HEK293T (cell line): ENCODE measurements at places on chromosomes 3 and 15.

- peak; percentile 42 for DNase-seq
Observed at GRCh38 chr3:133930341-133930933, 34.8 kb upstream of the RAB6B start.

DNA sequence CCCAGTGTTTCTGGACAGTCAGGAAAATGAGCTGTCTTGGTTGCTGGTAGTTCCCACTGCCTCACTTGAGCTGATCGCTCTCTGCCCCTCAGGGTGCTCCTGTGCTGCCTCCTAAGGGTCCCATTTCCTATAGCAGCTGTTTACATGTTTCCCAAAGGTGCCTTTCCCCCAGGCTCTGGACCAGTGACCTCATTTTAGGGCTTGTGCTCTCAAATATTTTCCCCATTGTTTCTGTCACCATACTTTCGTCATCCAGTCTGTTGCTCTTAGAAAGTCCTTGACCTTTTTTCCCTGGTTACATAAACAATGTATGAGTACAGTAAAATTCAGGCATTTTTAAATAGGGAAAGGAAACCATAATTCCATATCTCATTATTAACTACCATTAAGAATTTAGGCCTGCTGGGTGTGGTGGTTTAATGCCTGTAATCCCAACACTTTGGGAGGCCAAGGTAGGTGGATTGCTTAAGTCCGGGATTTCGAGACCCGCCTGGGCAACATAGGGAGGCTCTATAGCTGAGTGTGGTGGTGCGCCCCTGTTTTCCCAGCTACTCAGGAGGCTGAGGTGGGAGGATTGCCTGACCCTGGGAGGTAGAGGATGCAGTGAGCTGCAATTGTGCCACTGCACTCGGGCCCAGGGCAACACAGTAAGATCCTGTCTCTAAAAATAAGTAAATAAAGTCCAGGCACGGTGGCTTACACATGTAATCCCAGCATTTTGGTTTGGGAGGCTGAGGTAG lies 11.7 kb downstream of the RAD54L2 start:
- no peak for DNase-seq

GRCh38 chr3:140198242-140198641 lies 263.3 kb downstream of the CLSTN2 start:
- DNase-seq: no peak

GRCh38 chr3:74564560-74564959 lies 49.9 kb downstream of the CNTN3 start:
- DNase-seq: no peak

GRCh38 chr3:64828276-64828675 lies 140.5 kb upstream of the ADAMTS9 start:
- DNase-seq: no peak

- DNase-seq: no peak
Observed at GRCh38 chr3:26962492-26963360, 340.2 kb downstream of the LRRC3B start.

DNA sequence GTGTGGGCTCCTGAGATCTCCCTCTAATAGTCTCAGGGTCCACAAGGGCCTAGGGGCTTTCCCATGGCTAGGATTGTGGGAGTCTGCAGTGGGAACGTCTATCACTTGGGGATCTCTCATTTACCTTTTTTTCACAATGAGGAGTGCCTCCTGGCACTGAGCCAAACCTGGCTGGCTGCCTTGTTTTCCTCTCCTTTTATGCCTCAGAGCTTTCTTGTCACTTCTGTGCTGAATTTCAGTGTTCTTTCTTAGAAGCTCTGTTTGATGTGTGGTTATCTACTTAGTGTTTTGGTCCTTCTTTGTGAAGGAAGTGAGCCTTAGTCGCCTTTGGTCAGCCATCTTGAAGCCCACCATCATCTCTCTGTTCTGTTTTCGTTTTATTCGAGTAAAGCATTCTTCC lies 33.9 kb downstream of the DOCK3 start:
- no peak for DNase-seq

DNA sequence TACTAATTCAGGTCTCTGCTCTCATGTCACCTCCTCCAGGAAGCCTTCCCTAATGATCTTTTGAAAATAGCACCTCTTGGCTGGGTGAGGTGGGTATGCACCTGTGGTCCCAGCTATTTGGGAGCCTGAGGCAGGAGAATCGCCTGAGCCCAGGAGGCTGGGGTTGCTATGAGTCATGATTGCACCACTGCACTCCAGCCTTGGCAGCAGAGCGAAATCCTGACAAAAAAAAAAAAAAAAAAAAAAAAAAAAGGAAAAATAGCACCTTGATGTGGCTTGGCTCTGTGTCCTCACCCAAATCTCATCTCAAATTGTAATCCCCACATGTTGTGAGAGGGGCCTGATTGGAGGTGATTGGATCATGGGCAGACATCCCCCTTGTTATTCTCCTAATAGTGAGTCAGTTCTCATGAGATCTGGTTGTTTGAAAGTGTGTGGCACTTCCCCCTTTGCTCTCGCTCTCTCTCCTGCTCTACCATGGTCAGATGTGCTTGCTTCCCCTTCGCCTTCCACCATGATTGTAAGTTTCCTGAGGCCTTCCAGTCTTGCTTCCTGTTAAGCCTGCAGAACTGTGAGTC lies 11.2 kb upstream of the RNU6-1 start:
- DNase-seq: no peak

GRCh38 chr3:4709341-4709740 lies 216.2 kb downstream of the ITPR1 start:
- DNase-seq: no peak

DNA sequence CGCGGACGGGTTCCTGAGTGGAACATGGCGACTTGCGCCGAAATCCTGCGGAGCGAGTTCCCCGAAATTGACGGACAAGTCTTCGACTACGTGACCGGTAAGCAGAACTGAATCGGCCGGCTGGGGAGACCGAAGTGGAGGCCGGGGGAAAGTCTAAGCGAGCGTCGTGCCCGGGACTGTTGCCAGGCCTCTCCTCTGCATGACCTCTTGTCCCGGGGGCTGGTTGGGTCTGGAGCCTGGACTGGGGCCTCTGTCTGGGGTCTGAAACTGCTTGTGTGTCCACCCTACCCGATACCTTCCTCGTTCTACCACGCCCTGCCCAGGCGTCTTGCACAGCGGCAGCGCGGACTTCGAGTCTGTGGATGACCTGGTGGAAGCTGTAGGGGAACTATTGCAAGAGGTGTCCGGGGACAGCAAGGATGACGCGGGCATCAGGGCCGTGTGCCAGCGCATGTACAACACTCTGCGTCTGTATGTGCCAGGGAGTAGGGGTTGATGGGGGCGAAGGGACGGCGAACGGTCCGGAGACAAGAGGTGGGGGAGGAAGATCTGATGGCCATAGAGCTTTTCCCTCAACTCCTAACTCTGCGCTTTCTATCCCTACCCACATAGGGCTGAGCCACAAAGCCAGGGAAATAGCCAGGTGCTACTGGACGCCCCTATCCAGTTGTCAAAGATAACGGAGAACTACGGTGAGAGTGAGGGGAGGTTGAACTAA lies at the start of gene ABCF3:
TSS of gene ABCF3 (plus strand) at position 16 of the 718 bp plus-strand sequence. CDS start at position 25, 9 bp downstream.
- DNase-seq: no peak

- no peak for DNase-seq
Observed at GRCh38 chr3:127671523-127672428, 976 bp upstream of the ABTB1 start.

GRCh38 chr15:29021857-29022256 lies 136.1 kb downstream of the APBA2 start:
- DNase-seq: no peak

DNA sequence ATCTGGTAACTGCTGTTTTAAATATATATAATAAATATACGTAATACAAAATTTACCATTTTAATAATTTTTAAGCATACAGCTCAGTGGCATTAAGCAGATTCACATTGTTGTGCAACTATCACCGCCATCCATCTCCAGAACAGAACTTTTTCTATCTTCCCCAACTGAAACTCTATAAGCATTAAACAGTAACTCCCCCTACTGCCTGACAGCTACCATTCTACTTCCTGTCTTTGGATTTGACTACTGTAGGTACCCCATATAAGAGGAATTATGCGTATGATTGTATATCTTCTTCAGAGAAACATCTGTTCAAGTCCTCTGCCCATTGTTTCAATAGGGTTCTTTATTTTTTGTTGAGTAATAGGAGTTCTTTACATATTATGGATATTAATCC lies 36.8 kb downstream of the EID1 start:
- DNase-seq: no peak

DNA sequence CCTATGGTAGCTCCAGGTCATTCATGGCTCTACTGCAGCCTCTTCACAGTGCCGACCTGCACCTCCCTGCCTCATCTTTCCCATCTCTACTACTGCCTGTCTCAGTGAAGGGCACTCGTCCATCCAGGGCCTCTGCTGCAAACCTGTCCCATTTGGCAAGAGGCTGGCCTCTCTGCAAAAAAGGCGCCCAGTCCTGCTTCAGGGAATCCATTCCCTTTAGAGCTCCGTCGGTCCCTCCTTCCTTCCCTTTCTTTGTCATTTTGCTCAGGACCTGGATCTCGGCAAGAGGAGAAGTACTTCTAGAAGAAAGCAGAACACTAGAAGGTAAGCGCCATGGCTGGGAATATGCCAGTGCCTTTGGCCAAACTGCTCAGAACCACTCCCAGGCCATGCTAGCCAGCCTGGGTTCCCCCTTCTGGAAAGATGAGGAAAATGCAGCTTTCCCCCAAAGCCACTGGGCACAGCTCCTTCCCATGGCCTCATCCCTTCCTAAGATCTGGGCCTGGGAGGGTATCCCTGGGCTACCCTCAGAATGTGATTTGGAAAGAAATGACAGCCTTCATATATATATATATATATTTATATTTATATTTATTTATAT lies 6.4 kb upstream of the ISL2 start:
- DNase-seq: peak; percentile 76

DNA sequence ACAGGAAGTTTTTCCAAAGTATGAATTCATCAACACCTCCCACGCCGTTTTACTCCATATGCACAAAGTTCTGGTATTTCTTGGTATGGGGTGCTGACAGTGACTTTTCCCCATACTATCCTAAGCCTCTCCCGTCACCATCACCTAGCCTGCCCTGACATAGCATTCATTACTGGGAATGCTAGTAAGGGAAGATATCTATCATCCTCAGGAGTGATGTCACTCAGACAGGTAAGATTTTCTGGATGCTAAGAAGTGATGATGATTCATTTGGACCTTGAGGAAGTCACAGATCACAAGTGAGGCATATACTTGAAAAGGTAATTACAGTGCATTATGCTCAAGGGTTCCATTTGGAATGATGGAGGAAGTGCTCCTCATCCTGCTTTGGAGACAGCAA lies 355.1 kb upstream of the STAC start:
- no peak for DNase-seq

GRCh38 chr3:126568776-126569342 lies 10.1 kb upstream of the C3orf22 start:
- no peak for DNase-seq

DNA sequence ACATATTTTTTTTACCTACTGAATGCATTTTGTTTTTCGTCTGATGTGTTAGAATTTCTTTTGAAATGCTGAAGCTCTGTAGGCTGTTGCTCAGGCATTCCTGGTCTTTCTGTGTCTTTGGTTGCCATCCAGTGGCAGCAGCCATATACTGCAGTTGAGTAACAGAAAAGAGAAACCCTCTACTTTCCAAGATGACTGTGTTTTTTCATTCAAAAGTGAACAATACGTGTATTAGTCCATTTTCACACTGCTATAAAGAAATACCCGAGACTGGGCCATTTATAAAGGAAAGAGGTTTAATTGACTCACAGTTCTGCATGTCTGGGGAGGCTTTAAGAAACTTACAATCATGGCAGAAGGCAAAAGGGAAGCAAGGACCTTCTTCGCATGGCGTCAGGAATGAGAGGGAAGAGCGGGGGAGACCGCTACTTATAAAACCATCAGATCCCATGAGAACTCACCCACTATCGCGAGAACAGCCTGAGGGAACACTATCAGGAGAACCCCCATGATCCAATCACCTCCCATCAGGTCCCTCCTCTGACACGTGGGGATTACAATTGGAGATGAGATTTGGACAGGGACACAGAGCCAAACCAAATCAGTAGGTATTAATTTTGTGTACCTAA lies 4.7 kb upstream of the GOLGA8B start:
- peak; percentile 25 for DNase-seq

- no peak for DNase-seq
Observed at GRCh38 chr3:196280689-196281440, 6.7 kb downstream of the PCYT1A start.

DNA sequence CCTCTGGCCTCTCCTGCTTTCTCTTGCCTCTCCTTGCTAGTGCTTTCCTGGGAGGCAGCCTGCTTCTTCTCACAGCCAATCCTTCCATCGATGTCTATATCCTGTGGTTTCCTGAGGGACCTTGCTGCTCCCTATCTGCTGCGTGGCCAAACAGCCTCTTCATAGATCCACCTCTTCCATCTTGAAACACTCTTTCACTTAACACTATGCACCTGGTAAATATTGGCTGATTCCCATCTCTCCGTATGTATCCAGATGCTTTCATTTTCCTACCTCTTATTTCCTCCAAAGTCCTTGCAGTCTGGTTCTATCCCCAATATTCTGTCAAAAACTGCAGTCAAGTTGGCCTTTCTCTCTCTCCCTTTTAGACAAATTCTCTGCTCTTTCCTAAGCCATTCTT lies 205.2 kb upstream of the CFAP20DC start:
- no peak for DNase-seq

DNA sequence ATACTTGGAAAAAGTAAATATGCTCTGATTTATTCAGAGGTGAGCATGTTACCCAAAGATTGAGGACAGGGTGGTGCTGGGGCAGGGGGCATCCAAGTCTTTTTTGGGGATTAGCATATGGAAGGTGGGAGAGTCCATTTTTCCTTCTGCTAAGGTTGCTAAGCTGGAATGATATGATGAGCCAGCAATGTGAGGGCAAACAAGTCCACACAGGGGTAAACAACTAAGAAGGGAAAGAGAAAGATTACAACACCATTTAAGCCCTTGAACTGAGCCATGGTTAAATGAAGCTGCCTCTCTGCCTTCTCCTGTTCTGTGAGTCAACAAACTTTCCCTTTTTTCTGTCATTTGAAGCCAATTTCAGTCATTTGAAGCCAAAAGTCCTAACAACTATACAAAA lies 89.0 kb downstream of the RPL22L1 start:
- no peak for DNase-seq

DNA sequence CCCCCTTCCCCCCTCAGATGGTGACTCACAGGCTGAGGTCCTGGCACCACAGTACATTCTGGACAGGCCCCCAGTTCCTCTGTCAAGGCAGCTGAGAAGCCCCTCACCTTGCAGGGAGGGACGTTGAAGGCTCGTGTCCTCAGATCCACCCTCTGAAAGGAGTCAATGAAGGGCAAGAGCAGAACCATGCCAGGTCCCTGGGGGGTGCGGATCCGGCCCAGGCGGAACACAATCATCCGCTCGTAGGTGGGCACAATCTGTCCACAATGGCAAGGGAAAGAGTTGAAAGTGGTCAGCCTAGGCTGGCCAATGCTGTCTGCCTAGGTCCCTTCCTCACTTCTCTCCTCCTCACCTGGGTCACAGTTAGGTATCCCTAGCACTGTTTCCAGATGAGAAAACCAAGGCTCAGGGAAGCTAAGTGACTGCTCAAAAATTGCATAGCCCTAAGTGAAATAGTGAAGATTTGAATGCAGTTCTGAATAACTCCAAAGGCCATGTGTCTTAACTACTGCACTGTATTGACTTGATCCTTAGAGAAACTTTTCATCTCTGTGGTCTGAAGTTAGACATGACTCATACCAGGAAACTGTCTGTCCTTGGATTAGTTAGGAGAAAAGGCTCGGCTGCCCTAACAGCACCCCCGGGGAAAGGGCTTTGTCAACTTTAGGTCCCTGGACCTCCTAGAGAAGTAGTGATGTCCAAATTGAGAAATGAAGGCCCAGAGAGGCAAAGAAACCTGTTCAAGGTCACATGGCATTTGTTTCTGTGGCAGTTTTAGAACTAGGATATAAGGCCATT lies 2.9 kb downstream of the STOML1 start:
- no peak for DNase-seq
